Esophagus muscularis mucosa (tissue), 4 donors: ENCODE measurements at places on chromosomes 1 and 21. TPM values are rescaled to one million over a fixed set of nuclear protein-coding genes. Genes with fewer than 3 reads are reported as not detected.

DNA sequence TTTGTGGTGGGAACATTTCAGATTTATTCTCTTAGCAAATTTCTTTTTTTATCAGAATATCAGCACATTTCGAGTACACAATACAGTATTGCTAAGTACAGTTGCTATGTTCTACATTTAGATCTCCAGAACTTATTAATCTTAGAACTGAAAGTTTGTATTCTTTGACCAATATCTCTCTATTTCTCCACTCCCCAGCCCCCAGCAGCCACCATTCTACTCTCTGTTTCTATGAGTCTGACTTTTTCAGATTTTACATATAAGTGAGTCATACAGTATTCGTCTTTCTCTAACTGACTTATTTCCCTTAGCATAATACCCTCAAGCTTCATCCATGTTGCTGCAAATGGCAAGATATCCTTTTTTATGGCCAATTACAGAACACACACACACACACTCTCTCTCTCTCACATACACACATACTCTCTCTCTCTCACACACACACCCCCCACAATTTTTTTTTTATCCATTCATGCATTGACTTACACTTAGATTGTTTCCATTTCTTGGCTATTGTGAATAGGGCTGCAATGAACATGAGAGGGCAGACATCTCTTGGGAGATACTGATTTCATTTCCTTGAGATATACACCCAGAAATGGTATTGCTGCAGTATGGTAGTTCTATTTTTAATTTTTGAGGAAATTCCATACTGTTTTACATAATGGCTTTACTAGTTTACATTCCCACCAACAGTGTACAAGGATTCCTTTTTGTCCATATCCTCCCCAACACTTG, 15.7 kb downstream of the RPTN start:
- H3K27ac ChIP-seq: no peak overlapping the region
- H3K4me1 ChIP-seq: no peaks in the 10 kb centered on the region
- no peaks in the 10 kb centered on the region for H3K27me3 ChIP-seq
- H3K36me3 ChIP-seq: no peaks in the 10 kb centered on the region
- no peak overlapping the region for H3K4me3 ChIP-seq

DNA sequence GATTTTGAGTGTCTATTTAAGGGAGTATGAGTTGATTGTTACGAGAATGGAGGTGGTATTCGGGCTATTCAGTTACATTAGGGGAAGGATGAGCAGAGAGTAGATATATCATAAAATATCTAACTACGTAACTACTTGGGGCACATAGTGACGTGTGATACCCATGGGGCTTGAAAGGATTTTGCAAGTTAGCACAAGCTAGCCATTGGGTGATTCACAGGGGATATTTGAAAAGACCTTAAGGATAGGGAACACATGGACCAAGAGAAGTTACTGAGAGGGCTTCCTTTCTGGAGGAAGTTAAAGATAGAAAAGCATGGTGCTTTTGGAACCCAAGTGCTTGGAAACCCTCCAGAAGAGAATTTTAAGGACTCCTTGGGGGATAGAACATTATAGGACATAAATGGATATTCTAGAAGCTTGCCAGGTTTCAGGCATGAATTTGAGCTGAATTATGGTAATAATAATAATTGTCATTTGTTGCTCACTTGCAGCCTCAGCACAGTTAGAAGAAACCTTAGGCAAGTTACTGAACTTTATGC, 5.4 kb downstream of the DISP1 start:
- H3K4me3 ChIP-seq: no peak overlapping the region
- peaks cover 52% of the 10 kb centered on the region for H3K4me1 ChIP-seq
- no peak for DNase-seq
- H3K27me3 ChIP-seq: no peaks in the 10 kb centered on the region
- no peak overlapping the region for H3K27ac ChIP-seq

- DNase-seq: no peak
- no peak overlapping the region for H3K4me3 ChIP-seq
- no peak overlapping the region for H3K27ac ChIP-seq
Measured at GRCh38 chr1:222680080-222680479, 32.2 kb downstream of the AIDA start.

- H3K27ac ChIP-seq: peak overlapping the region; percentile 6
- no peak overlapping the region for H3K4me3 ChIP-seq
- no peaks in the 10 kb centered on the region for H3K27me3 ChIP-seq
- peaks cover 31% of the 10 kb centered on the region for H3K4me1 ChIP-seq
- no peaks in the 10 kb centered on the region for H3K36me3 ChIP-seq
Measured at GRCh38 chr1:207903767-207904166, 7.2 kb downstream of the CD34 start.

DNA sequence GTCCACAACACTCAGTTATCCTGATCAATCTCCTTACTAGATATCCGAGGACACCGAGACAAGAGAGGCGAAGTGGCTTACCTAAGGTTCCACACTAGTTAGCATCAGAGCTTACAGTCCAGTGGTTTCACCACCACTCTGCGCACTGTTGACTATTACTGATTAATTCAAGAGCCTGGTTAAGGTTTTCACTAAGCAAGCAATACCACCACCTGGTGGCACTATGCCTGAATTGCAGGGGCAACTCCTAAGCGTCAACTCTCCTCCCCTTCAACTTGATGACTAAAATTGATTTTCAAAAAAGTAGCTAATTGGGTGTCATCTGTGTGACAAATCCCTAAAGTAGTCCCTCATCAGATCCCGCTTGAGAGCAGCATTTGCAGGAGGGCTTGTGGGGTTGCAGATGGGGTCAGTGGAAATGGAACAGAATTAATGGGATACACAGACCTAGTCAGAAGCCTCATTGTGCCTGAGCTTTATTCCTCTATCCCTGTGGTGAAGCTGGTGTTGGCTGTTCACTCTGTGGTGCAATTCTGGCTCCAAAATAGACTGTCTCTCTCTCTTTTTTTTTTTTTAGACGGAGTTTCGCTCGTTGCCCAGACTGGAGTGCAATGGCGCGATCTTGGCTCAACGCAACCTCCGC, 9.1 kb downstream of the TTC22 start:
- DNase-seq: no peak
- H3K27ac ChIP-seq: no peak overlapping the region
- no peaks in the 10 kb centered on the region for H3K36me3 ChIP-seq
- H3K4me1 ChIP-seq: no peaks in the 10 kb centered on the region
- no peak overlapping the region for H3K4me3 ChIP-seq

DNA sequence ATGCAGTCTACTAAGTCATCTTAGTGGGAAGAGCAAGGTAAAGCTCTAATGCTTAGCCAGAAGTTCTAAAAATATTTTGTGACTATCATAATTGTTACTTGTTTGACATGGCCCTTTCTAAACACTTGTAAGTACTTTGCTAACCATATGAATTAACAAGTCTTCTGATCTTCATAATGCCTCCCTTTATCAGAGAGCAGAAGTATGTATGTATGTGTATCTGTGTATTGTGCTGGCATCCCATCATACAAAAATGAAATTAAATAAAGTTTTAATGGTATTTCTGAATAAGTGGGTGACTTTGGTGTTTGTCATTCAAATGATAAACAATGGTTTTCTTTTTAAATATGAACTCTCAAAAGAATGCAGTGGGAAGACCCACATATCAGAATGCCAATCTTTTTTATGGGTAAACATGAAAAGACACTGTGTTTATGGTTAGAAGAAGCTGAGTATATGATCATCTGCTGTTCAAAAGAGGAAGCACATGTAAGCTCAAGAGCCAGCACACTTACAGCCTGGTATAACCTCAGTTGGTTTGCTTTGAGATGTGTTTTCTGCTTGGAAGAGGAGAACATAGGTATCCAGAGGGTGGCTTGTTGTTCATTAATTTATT, 159.6 kb downstream of the CLEC20A start:
- peaks cover 14% of the 10 kb centered on the region for H3K4me1 ChIP-seq
- no peaks in the 10 kb centered on the region for H3K36me3 ChIP-seq
- H3K27ac ChIP-seq: no peak overlapping the region
- H3K27me3 ChIP-seq: no peaks in the 10 kb centered on the region

DNA sequence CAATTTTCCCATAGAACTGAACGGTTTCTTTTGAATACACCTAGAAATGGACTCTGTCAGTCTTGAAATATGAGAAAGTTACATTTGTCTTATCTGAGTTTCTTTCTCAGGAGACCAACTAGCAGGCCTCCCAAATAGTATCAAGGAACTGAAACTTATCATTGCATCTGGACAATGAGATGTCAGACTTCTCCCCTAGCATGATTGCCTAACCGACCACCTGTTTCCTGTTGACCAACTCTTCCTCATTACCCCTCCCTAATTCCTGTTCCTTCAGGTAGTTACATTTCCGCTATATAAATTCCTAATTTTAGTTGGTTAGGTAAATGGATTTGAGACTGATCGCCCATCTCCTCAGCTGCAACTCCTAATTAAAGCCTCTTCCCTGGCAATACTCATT, 1587.3 kb downstream of the NCAM2 start:
- no peak for DNase-seq
- H3K36me3 ChIP-seq: no peaks in the 10 kb centered on the region
- no peak overlapping the region for H3K27ac ChIP-seq
- no peaks in the 10 kb centered on the region for H3K27me3 ChIP-seq

GRCh38 chr1:186175588-186175987, 199.5 kb downstream of the TPR start:
- H3K4me3 ChIP-seq: no peak overlapping the region
- H3K27me3 ChIP-seq: no peaks in the 10 kb centered on the region
- H3K36me3 ChIP-seq: peaks cover 5% of the 10 kb centered on the region

- H3K4me3 ChIP-seq: no peak overlapping the region
- H3K4me1 ChIP-seq: peaks cover 45% of the 10 kb centered on the region
- no peak for DNase-seq
- H3K36me3 ChIP-seq: no peaks in the 10 kb centered on the region
- H3K27ac ChIP-seq: no peak overlapping the region
- H3K27me3 ChIP-seq: no peaks in the 10 kb centered on the region
Measured at GRCh38 chr1:149845416-149845815, 54.0 kb upstream of the BOLA1 start.

DNA sequence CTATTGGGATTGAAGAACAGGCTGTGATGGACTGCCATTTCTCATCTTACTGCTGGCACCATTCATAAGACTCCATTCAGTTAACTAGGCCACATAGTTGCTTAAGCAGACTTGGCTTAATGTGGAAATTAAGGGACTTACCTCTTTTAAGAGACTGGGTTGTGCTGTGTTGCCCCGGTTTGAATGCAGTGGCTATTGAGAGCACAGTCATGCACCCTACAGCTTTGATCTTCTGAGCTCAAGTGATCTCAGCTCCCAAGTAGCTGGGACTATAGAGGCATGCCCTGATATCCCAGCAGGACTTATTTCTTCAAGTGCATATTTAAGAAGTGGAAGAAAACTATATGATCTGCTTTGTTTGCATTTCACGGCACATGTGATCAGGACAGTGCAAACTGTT, 181.1 kb downstream of the RASAL2 start:
- no peaks in the 10 kb centered on the region for H3K27me3 ChIP-seq
- no peak overlapping the region for H3K4me3 ChIP-seq
- peaks cover 9% of the 10 kb centered on the region for H3K4me1 ChIP-seq
- H3K27ac ChIP-seq: no peak overlapping the region
- no peak for DNase-seq

GRCh38 chr1:20871419-20871818, 84.3 kb upstream of the HP1BP3 start:
- H3K36me3 ChIP-seq: peaks cover 5% of the 10 kb centered on the region
- H3K27ac ChIP-seq: no peak overlapping the region
- H3K4me3 ChIP-seq: no peak overlapping the region
- H3K4me1 ChIP-seq: no peaks in the 10 kb centered on the region
- no peak for DNase-seq
- no peaks in the 10 kb centered on the region for H3K27me3 ChIP-seq

GRCh38 chr1:228011721-228012311, 5.0 kb downstream of the WNT3A start:
- no peak overlapping the region for H3K27ac ChIP-seq
- H3K4me3 ChIP-seq: no peak overlapping the region
- H3K27me3 ChIP-seq: no peaks in the 10 kb centered on the region
- peak; percentile 84 for DNase-seq
- no peaks in the 10 kb centered on the region for H3K36me3 ChIP-seq
- no peaks in the 10 kb centered on the region for H3K4me1 ChIP-seq

DNA sequence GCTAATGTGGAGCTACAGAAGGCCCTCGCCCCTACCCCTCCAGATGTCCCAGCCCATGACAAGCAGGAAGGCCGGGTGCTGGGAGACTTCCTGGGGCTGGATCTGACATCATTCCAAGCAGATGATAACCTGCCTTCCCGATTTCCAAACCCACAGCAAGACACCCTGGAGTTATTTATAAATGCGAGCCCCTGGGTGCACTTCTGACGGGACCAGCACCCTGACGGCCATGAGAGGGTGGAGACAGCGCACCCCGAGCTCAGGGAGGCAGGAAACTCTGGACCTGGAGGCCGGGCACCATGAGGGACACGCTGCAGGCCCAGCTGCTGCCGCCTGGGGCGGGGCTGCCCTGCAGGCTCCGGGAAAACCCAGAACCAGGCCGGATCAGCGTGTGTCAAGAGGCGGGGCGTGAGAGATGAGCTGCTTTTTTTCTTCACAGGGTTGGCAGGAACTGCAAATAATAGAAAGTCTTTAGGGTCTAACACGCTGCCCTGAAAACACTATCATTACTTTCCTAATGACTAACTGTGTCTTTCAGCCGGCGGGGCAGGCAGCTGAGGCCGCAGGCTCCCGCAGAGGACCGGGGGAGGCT, 2.5 kb upstream of the PCBP3 start:
- H3K4me1 ChIP-seq: peaks cover 30% of the 10 kb centered on the region
- no peak overlapping the region for H3K27ac ChIP-seq
- no peak overlapping the region for H3K4me3 ChIP-seq
- H3K36me3 ChIP-seq: no peaks in the 10 kb centered on the region
- peaks cover 46% of the 10 kb centered on the region for H3K27me3 ChIP-seq

GRCh38 chr1:91764471-91765115, 121.4 kb downstream of the TGFBR3 start:
- DNase-seq: no peak
- H3K27me3 ChIP-seq: no peaks in the 10 kb centered on the region
- H3K27ac ChIP-seq: peak overlapping the region; percentile 81
- no peaks in the 10 kb centered on the region for H3K36me3 ChIP-seq
- peaks cover 81% of the 10 kb centered on the region for H3K4me1 ChIP-seq
- H3K4me3 ChIP-seq: no peak overlapping the region

GRCh38 chr1:157995583-157996169, 2.2 kb downstream of the KIRREL1 start:
- H3K36me3 ChIP-seq: no peaks in the 10 kb centered on the region
- no peak for DNase-seq
- peaks cover 78% of the 10 kb centered on the region for H3K4me1 ChIP-seq
- peak overlapping the region; percentile 85 for H3K27ac ChIP-seq

DNA sequence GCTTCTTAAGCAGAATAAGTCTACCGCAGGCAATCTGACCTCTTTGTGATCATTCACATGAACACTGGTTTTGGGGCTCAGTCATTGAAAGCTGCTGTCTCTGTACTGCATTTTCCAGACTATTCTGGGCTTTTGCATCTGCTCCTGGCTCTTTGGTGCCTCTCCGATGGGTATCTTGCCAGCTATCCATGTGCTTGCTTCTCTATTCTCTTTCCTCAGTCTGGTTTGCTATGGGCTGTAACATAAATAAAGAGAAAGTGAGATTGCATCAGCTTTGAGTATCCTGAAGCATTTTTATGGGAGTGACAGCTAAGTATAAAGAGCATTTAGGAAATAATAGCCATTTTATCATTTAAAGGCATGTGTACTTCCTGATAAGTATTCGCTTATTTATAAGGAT, 70.7 kb downstream of the C1orf21 start:
- DNase-seq: no peak
- no peak overlapping the region for H3K4me3 ChIP-seq
- H3K27ac ChIP-seq: no peak overlapping the region

SAMD13 gene
- total RNA-seq: 0.33 TPM

FCN3 gene
- 2.9 TPM for total RNA-seq

TNFRSF8 gene
- 0.83 TPM for total RNA-seq

OR14K1 gene
- total RNA-seq: not detected

CFHR4 gene
- not detected for total RNA-seq

BSND gene
- not detected for total RNA-seq

TRNP1 gene
- total RNA-seq: 50.3 TPM

OTUD3 gene
- total RNA-seq: 6.2 TPM

MTARC1 gene
- total RNA-seq: 4.2 TPM

CGN gene
- 0.42 TPM for total RNA-seq

PTPN14 gene
- total RNA-seq: 58.1 TPM

IL6R gene
- total RNA-seq: 44.4 TPM

CR1L gene
- total RNA-seq: not detected

TAS1R1 gene
- not detected for total RNA-seq
